Anterior cingulate cortex (tissue), 58 donors: ENCODE measurements at places on chromosomes 2 and 18.

- DNase-seq, result no peak
Measured at GRCh38 chr2:218981881-218982585, 3.0 kb downstream of the FEV start.

DNA sequence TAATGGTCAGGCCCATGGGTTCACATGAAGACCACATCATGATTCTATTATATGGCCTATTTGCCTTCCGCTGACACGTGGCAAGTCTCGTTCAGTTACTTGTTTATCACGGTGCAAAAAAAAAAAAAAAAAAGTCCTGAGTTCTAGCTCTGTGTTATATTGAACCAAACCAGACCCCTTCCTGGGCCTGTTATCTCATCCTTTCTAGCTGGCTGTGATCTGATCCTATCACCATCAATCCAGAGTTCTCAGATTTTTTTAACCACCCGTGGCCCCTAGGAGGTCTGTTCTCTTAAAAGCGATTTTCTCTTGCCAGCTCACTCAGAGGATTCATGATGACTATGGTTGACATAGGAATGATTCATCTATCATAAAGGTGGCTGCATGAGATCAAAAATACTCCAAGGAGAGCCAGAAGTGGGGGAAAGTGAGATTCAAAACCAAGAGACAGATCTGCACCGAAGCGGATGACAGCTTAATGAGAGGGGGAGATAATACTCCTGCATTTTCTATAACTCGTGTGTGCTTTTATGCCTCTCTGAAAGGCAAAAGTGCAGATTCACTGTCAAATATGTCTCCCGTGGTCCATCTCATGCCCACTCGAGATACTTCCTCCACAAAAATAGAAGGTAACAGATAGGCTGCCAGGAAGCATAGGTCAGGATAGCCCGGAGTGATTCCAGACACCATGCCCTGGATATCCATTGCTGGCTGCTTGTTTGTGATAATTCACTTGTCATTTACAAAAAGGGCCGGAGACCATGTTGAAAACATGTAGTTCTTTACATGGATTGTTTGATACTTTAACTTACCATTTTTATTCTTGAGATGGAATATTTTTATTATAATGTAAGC, 505.7 kb upstream of the KLHL29 start:
- no peak for DNase-seq

- DNase-seq, result no peak
Measured at GRCh38 chr2:44786045-44786816, 155.3 kb upstream of the SIX3 start.

- no peak for DNase-seq
Measured at GRCh38 chr18:41490861-41491260, 464.2 kb upstream of the PIK3C3 start.

GRCh38 chr2:67684991-67685390, 287.9 kb downstream of the ETAA1 start:
- no peak for DNase-seq

- no peak for DNase-seq
Measured at GRCh38 chr18:49055754-49056172, 105.0 kb upstream of the SMAD7 start.

DNA sequence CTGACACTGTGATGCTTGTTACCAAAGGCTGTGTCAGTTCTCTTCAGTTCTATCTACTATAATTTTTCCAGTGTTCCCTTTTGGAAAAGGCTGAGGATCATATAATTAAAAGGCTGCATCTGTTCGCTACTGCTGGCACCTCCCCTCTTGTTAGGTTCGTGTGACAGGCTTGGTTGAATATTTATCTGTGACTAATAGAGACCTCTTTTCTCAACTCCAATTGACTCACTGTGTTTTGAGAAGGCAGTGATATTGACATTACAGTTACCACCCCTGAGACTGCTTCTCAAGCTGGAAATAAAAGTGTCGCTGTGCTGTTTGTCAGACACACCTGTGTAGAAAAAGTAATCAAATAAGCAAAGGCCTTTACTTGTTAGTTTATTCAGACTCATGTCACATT, 205.5 kb upstream of the KCNH7 start:
- no peak for DNase-seq

GRCh38 chr2:106572541-106573450, 85.6 kb downstream of the CD8B2 start:
- no peak for DNase-seq

DNA sequence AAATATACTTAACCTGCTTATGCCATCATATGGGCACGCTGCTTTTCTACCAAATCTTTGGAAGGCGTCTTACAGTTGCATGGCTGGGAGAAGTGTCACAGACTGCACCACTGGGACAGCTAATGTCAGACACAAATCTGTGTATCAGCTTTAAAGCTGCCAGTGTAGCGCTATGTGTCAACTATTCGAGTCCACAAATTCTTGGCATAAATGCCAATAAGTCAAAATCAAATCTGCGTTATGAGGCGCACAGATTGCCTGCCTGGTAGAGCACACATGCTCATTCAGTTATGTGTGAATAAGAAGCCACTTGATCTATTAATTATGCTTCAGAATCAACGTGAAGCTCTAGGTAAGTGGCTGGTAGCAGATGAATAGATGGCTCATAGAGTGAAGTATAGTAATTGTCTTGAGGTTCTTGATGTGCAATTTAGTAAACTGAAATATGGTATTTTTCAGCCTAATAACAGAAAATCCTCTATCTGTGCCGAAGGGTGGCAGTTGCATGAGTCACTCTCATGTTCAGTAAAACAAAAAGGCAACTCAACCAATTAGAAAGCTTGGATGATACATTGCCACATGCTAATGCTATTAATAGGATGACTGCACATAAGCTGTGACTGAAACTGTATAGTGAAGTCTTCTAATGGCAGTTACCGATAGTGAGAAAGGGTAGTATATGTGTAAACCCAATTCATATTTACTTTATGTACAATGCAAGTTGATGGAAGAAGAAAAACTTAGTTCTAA, 52.0 kb downstream of the DCC start:
- DNase-seq, result no peak

DNA sequence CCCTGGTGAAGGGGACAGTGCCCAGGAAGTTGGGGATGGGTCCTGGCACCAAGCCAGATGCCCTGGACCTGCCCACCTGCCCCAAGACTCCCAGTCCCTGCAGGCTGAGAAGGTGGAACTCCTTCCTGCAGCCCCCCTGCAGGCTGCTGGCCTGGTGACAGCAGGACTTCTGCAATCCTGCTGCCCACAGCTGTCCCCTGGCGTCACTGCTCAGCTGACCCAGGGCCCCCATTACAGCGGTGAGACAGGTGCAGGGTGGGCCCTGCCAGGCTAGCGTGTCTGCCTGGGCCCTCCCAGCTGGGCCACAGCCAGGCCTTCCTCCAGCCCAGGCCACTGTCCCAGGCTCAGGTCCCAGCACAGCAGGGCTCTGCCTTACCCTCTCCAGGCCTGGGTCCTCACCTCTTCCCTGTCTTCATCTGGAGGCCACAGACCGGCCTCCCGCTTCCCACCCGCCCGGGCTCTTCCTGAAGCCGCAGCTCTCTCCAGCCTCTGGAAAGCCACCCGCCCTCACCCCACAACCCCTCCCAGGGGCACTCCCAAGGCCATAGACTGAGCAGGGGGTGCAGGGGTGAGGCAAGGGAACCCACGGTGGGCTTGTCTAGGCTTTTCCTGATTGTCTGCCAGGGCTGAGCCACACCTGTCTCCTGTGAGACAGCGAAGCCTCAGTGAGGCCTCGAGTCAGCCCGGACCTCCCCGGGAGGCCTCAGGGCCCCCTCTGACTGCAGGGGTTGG, 8.8 kb upstream of the ERFE start:
- DNase-seq, result no peak

DNA sequence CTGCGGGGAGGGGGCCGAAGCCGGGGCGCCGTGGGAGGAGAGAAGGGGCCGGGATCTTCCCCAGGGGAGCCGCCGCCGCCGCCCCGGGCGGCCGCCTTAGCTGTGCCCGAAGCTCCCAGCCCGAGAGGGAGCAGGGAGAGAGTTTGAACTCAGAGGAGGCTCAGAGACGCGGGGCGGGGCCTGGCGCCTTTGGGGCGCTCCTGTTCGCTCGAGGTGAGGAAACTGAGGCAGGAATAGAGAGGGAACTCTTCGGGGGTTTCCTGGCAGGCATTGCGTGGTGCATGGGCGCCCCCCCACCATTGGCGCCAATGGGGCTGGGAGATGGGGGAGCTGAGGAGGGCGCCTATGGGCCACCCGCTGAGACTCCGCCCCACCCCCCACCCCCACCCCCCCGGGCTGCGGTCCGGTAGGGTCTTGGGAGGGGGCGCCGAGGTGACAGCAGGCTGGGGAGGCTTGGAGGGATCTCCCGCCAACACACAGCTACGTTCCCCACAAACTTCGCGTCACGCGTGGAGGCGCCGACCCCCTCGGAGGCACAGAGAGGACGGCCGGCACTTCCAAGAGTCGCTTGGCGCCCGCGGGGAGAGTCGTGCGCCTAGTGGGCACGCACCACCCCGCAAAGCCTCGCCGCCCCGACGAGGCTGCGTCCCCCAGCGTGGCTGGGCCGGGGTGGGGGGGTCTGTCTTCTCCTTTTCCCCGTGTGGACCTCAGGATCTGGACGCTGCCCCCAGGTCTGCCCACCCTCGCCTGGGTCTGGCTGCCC, 680 bp downstream of the CTDSP1 start:
- DNase-seq, result no peak
